Left renal pelvis (tissue), 4 donors: ENCODE measurements at places on chromosomes 16 and 17.

DNA sequence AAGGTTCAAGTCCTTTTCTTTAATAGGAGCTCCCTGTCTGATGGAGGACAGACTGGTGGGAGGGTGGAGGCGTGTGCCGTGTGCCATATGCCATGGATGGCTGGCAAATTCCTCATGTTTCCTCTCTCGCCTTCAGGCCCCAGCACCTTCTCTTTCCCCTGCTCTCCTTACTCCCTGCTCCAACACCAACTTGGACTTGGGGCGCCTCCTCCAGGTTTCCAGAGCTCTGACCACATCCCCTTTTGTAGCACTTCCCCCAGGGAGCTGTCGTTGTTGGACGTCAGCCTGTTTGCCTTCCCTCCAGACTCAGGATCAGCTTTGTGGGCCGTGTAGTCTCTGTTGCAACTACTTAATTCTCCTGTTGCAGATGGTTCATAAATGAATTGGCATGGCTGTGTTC, 30.7 kb downstream of the TMC7 start:
- no peak for DNase-seq

GRCh38 chr17:72412650-72413076, 291.8 kb downstream of the SOX9 start:
- no peak for DNase-seq

DNA sequence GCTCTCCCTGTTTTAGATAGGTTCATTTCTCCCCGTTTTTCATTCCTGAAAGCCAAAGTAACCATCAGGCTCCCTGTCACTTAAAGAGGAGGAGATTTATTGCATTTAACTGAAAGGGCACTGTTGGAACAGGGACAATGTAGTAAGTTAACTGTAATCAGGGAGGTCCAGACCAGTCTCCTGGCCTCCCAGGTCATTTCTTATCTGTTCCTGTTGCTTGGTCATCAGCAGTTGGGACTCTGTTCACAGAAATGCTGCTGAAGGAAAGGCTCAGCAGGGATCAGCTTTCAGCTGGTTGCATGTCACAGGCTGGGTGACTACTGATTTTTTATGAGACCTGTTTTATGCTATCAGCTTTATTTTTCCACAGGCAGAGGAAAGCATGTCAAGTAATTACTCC, 622.6 kb upstream of the GOT2 start:
- no peak for DNase-seq

DNA sequence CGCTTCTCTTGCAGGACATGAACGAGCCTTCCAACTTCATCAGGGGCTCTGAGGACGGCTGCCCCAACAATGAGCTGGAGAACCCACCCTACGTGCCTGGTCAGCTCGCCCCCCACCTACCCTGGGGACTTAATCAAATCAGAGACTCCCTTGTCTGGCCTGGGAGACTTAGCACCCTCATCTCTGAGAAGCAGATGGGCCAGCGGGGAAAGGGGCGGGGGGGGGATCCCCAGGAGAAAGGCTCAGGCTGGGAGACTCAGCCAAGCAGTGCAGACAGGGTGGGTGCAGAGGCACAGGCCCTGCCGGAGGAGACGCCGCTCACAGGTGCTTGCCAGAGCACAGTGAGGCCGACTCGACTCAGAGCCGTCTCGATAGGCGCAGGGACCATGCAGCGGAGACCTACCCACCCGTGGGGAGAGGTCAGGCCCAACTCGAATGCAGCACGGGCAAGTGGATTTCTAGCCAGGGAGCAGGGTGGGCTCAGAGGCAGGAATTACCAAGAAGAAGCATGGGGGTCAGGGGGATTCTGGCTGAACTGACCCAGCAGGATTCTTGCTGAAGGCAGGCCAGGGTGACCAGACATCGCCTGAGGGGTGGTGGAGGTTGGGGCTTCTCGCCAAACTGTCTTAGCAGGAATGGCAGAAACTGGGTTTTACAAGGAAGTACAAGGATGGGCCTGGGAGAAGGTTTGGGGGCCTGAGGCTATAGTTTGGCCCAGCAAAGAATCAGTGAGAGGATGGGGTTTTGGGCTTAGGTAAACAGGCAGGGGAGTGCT, 9.7 kb downstream of the GAA start:
- no peak for DNase-seq

DNA sequence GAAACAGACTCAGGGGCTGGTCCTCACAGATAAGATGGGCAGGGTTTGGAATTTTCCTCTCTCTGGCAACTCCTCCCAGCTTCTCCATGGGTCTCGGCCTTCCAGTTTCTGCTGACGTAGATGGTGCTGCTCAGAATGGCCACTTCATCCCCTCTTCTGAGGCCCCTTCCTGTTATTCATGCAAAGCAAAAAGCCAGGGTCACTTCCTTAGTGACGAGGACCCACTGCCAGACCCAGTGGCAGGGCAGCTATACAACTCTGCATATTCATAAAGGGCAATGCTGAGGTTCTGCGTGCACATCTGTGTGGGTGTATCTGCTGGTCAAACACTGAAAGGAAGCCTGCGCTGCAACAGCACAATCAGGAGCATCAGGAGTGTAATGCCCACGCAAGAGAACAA, 108.8 kb downstream of the WSCD1 start:
- DNase-seq: no peak

GRCh38 chr17:36674278-36674650, 72.9 kb downstream of the MRM1 start:
- no peak for DNase-seq

DNA sequence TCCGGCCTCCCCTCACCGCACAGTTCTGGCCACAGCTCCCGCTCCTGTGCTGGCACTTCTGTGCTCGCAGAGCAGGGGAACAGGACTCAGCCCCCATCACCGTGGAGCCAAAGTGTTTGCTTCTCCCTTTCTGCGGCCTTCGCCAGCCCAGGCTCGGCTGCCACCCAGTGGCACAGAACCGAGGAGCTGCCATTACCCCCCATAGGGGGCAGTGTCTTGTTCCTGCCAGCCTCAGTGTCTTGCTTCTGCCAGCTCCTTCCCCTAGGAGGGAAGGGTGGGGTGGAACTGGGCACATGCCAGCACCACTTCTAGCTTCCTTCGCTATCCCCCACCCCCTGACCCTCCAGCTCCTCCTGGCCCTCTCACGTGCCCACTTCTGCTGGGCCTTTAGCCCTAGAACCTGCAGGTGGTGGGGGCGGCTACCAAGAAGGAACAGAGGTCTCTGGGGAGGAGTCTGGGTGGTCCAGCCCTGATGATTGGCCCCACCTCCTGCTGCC, 645 bp upstream of the ELMO3 start:
- no peak for DNase-seq

DNA sequence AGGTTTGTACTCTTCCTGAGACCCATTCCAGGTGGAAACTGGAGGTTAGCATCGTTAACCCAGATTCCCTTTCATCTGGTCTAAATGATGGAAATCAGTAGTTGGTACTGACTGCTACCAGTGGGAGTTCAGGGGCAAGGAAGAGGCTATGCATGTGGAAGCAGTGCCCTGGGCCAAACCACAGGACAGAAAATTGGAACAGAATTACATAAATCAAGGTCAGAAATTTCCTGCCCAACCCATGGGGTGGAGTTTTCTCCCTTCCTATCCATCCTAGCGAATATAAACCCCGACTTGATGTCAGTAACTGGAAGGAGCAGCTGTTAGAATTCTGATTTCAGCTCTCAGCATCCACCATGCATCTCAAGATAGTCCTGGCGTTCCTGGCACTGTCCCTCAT, at the start of gene AOC2:
Gene AOC2 (plus strand): TSS at position 310 of the 400 bp plus-strand sequence. CDS start 47 bp downstream, at position 357.
- no peak for DNase-seq
